NCI-H774 (cell line): ENCODE measurements at places on chromosomes 11 and 22.

GRCh38 chr11:62922653-62923431, 1.7 kb upstream of the CHRM1 start:
- DNase-seq = no peak

- DNase-seq = no peak
Observed at GRCh38 chr22:49791682-49792081, 36.0 kb downstream of the BRD1 start.

GRCh38 chr11:112966561-112966960, 5.3 kb downstream of the NCAM1 start:
- no peak for DNase-seq

GRCh38 chr22:37229012-37229804, 14.9 kb downstream of the RAC2 start:
- DNase-seq = no peak

DNA sequence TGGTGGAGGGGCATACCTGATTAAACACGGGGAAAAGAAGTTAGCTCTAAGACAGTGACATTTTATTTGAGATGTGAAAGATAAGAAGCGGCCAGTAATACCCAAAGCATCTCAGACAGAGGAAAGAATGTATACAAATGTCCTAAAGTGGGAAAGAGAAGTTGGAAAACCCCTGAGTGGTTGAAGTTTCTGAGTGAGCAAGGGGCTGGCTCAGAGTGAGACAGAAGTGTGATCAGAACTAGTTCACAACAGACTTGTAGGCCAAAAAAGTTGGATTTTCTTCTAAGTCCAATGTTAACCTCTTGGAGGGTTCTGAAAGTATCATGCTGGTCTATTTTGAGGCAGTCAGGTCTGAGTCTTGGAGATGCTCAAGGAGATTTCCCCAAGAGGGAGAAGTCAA, 608.7 kb downstream of the SOX6 start:
- DNase-seq = no peak

GRCh38 chr11:58394195-58394594, 12.5 kb downstream of the OR5B3 start:
- DNase-seq = no peak

GRCh38 chr11:127895776-127896175, 691.6 kb downstream of the ETS1 start:
- no peak for DNase-seq

DNA sequence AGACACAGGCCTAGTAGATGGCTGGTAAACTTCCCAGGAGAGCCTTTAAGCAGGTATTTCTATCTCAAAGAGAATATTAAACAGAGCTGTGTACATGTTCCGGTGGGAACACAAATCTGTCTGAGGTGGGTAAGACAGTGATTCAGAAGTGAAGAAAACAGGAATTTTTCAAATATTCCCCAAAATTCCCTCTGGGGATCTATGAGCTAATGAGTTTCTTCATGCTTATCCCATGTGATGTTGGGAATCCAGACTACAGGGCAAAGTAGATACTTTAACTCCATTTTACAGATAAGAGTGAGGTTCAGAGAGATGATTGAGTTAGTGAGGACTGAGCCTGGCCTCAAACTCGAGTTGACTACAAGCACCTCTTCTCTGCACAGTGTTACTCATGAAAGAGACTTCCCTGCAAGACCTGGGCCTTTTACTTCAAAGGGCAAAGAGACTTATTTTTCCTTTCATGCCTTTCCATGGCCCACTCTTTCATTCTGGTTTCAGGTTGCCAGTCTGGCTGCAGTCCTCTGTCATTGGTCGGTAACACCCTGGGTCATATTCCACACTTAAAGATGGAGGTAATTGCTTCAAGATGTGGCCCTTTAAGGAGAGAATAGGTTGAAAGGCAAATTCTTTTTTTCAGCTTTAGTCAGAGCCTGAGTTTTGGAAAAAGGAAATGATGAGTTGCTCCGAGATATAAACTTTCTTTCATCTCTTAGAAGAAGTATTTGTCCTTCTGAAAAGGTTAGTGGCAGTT, 70.1 kb downstream of the CYB5R2 start:
- DNase-seq = no peak

GRCh38 chr11:24163146-24163545, 333.7 kb upstream of the LUZP2 start:
- no peak for DNase-seq

DNA sequence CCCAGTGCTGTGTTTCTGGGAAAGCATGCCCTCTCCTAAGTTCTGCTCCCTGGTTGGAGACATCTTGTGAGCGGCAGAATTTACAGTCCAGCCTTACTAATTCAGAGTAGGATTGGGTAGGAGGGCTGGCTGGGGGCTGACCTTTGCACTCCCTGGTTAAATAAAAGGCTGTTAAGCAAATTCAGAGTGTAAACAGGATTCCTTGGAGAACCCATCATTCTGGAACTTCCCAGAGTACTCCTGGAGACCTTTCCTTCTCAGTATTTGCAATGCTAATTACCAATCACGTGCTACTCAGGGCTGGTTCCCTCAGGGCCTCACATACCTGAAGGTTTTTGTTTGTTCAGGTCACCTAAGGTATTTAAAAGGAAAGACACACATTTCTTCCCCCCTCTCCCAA, 340.2 kb downstream of the TBC1D22A start:
- no peak for DNase-seq

DNA sequence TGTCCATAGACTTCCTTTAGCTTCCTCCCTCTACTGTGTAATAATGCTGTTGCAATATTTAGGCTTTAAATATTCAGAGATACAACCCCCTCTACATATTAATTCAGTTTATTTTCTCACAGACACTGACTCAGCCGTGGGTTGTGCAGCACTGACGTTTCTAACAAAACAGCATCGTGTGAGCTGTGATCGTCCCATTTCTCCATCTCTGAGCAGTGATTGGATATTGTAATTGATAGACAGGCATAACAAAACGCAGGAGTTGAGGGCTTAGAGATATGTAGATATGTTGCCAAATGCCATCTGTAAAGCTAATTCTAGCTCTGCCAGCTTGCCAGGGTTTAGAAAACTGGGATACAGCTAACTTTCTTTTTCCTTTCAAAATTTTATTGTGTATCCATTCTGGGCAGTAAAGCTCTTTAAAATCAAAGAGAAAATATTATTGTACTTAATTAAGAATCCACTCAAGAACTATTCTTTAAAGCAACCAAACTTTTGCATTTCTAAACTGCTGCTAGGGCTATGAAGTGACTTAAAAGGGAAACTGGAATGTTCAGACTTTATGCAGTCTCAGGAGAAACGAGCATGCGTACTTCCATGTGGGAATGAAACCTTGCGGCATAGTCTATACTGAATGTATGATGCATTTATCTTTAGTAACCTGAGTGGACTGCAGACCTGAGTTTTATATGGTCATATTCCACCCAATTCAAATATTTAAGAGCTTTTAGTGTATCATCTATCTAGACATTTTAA, 22.7 kb downstream of the BTBD10 start:
- DNase-seq = peak; percentile 51

DNA sequence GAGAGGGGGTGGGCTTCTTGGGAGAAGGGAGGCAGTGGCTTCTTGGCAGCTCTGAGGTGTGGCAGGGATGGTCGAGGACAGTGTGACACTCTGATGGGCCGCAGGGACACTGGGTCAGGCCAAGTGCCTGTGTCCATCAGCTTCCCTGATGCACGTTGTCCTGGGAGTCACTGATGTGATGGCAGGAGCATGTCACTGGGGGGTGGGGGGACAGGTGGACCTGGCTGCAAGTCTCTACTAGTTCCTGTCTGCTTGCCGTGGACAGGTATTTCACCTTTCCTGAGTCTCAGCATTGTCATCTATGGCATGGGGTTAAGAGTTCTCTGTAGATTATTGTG, 592.9 kb downstream of the TBC1D22A start:
- DNase-seq = no peak

DNA sequence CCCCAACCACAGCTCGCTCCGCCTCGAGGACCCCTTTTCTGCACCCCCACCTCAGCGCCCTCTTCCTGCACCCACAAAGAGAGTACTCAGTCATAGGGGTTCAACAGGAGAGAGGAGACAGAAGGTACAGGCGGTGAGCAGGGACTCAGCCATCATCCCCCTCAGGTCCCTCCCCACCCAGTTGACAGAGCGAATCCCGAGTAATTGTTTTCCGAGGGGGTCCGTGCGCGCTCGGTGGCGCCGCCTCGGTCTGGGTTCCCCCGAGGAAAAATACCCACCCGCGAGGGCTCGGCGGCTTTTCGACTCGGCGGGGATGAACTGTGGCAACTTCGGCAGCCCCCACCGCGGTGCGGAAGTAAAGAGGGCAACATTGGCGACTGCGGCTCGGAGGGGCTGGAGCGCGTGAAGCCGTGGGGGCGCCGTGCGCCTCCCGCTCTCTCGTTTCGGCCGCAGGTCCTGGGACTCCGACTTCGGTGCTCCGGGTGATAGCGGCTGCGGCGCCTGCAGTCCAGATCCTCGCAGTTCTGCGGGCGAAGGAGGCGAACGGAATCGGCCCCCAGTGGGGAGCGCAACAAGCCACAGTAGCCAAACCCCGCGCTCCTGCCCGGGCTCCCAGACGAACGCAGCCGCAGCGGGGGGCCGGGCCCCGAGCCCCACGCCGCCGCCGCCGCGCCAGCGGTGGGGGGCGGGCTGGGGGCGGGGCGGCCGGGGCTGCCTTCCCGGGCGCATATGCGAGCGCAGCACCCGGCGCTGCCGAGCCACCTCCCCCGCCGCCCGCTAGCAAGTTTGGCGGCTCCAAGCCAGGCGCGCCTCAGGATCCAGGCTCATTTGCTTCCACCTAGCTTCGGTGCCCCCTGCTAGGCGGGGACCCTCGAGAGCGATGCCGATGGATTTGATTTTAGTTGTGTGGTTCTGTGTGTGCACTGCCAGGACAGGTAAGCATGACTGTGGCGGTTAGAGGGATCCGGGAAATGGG, at the start of gene NELL1:
Gene NELL1 (plus strand): TSS at position 743 of the 976 bp plus-strand sequence.
- DNase-seq = peak; percentile 33

- DNase-seq = no peak
Observed at GRCh38 chr22:17086296-17086695, 1.5 kb downstream of the IL17RA start.

- DNase-seq = peak; percentile 58
Observed at GRCh38 chr11:133134314-133135173, 397.8 kb downstream of the OPCML start.

- no peak for DNase-seq
Observed at GRCh38 chr22:26251869-26252268, 82.6 kb downstream of the SEZ6L start.

DNA sequence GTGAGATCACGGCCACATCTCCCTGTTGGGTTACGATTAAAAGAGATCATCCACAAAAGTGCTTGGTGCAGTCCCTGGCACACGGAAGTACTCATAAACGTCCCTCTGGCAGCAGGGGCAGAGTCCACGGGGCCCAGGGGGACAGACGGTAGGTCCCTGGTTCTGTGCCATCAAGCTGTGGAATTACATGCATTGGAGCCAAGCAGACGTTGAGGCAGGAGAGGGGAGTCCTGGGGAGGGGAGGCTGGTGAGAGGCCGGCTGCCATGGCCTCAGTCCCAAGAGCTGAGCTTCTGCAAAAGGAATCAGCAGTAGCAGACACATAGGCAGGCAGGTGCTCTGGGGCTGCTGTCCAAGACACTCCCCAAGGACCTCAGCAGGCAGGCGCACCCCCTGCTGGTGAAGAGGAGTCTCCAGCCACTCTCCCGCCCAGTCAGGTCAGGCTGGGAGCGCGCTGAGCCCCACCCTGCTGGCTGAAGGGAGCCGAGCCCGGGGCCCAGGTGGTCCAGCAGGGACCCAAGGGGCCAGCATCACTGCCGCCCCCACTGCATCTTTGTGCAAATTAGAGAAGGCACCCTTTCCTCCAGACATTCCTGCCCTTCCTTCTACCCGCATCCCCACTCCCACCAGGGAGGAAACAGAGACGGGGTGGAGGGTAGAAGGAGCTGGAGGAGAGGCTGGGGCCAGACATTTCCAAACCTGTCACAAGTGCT, 7.6 kb upstream of the KCTD17 start:
- DNase-seq = no peak

- DNase-seq = peak; percentile 26
Observed at GRCh38 chr11:26573896-26574295, 1.8 kb upstream of the MUC15 start.

DNA sequence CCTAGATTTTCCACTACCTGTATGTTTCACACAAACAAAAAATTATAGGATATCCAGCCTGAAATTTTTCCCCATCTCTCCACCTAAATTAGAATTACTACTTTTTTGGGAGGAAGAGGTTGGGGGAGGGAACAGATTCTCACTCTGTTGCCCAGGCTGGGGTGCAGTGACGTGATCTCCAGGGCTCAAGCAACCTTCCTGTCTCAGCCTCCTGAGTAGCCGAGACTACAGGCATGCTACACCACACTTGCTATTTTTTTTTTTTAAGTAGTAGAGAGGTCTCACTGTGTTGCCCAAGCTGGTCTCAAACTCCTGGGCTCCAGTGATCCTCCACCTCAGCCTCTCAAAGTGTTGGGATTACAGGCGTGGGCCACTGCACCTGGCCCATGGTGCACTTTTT, 9.5 kb downstream of the JAML start:
- no peak for DNase-seq

GRCh38 chr11:69142895-69143294, 12.8 kb upstream of the SMIM38 start:
- DNase-seq = no peak

- no peak for DNase-seq
Observed at GRCh38 chr22:21443057-21443734, 24.0 kb upstream of the TMEM191C start.

DNA sequence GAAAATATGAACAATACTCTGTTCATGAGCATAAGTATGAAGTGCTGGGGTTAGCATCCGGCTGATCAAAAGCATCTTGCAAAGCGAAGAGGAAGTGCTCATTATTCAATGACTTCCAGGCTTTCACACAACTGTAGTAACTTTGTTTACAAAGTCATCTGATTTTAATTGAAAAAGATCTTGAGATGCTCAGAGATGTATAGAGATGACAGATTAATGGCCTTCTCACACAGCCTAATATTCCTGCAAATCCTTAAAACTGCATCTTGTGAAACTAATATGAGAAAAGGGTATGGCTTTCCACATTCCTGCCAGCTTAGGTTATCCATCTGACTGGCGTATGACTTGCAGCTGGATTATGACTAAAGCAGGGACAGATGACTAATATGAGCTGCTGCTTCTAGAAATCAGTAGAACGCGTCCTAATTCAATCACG, 125.4 kb downstream of the CASP12 start:
- DNase-seq = no peak

GRCh38 chr11:73451896-73452295, 75.7 kb downstream of the RELT start:
- no peak for DNase-seq

- no peak for DNase-seq
Observed at GRCh38 chr11:126153972-126154371, 57.5 kb downstream of the RPUSD4 start.

- DNase-seq = no peak
Observed at GRCh38 chr11:62137276-62137861, 13.6 kb downstream of the INCENP start.

- no peak for DNase-seq
Observed at GRCh38 chr11:94630221-94630620, 63.1 kb downstream of the PIWIL4 start.
